Foreskin keratinocyte (primary cell): ENCODE measurements at places on chromosomes 16 and 17. TPM values are rescaled to one million over a fixed set of nuclear protein-coding genes. Genes with fewer than 3 reads are reported as not detected.

The APOBR gene
- not detected in 2 replicates for total RNA-seq

The KRTAP1-1 gene
- total RNA-seq = not detected in 2 replicates

The MYH13 gene
- total RNA-seq = not detected in 2 replicates

The HAS3 gene
- 9.1 and 15.1 TPM in 2 replicates for total RNA-seq

The RGS11 gene
- total RNA-seq = not detected in 2 replicates

The SDR42E1 gene
- total RNA-seq = 13.2 and 16.0 TPM in 2 replicates

The TNP2 gene
- not detected in 2 replicates for total RNA-seq

The ACSM3 gene
- total RNA-seq = 0.44 and 0.67 TPM in 2 replicates

The ZNF785 gene
- total RNA-seq = 3.9 and 4.6 TPM in 2 replicates

The ENPP7 gene
- total RNA-seq = not detected in 2 replicates

The OTOP2 gene
- not detected in 2 replicates for total RNA-seq

The CCDC102A gene
- 4.9 and 5.1 TPM in 2 replicates for total RNA-seq

The KAT2A gene
- 31.6 and 35.0 TPM in 2 replicates for total RNA-seq

The WNT9B gene
- total RNA-seq = not detected in 2 replicates
